ENCODE measurements at places on chromosomes 3 and 15. TPM values are rescaled to one million over a fixed set of nuclear protein-coding genes. Genes with fewer than 3 reads are reported as not detected.
A peak's percentile ranks its signal among the peaks of the same experiment; 100 is the strongest.

GRCh38 chr3:188546835-188547670, 393.1 kb downstream of the LPP start:
- no peak for DNase-seq

GRCh38 chr3:159977295-159977694, 11.3 kb upstream of the IL12A start:
- DNase-seq: no peak

DNA sequence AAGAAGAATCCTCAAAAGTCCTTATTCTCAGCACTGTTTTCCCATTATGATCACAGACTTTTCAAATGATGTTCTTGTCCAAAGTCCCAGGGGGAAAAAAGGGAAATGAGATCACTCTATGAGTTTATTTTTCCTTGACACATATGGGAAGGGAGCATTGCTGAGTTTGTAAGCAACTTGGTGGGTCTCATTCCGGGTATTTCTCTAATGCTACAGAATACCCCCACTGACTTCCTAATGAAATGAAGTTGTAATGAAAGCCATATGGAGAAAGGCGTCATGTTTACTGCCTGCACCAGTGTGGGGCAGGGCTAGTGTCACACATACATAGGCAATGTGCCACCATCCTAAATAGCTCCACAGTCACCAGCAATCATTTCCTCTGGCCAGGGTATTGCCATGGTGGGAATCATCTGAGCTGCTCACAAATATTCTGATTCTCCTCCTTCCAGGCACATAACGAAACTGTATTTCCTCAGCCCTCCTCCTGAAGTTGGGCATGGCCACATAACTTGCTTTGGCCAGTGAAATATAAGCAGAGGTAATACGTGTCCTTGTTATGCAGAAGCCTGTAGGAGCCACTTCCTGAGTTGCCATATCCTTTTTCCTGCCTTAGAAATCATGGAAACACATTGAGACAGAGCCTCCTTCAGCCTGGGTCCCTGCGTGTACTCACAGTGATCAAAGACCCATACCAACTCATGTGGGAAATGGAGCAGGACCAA, 41.0 kb upstream of the C15orf61 start:
- DNase-seq: no peak

DNA sequence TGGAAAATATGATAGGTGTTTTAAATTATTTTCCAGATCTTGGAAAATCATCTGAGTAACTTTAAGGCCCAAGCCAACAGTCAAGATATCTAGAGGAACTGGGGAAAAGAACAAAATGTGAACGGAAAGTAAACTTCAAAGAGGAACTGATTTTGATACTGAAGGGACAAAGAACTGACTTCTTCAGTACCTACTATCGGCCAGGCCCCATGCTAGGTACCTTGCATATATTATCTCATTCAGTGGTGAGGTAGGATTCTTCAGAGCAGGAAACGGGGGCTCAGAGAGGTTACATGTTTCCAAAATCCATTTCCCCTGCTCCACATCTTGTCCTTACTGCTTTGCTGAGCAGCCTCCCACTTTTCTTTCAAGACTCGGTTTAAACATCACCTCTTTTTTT, 9.8 kb upstream of the ZNF710 start:
- DNase-seq: no peak

DNA sequence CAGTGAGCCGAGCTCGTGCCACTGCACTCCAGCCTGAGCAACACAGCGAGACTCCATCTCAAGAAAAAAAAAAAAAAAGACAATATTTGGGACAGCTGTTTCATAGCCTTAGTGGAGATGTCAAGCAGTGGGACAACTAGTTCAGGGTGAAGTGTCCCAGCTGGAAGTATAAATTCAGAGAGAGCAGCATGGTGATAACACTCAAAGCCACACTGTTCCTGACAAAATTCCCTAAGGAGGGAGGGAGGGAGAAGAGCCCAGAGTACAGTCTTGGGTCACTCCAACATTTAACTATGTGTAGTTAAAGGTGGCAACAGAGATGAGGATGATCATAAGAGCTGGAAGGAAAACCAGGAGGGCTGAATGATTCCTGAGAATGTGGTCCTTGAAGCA, 21.1 kb upstream of the IP6K2 start:
- DNase-seq: no peak

GRCh38 chr3:125032100-125032643, 23.6 kb downstream of the HEG1 start:
- DNase-seq: peak; percentile 87

DNA sequence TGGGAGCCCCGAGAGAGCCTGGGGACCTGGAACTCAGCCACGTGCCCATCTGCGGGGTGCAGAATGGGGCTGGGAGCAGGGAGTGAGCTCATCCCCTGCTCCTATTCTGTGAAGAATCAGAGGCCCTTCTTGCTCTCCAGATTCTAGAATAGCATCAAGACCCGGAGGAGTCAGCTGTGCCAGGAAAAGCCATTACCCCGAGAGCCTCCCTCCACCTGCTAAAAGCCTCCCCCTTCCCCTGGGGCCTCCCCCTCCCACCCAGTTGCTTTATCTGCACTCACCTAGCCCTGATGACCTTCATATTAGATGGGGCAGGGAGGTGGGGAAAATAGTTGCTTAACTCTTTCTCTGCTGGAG, 23.1 kb downstream of the CCDC33 start:
- no peak for DNase-seq

DNA sequence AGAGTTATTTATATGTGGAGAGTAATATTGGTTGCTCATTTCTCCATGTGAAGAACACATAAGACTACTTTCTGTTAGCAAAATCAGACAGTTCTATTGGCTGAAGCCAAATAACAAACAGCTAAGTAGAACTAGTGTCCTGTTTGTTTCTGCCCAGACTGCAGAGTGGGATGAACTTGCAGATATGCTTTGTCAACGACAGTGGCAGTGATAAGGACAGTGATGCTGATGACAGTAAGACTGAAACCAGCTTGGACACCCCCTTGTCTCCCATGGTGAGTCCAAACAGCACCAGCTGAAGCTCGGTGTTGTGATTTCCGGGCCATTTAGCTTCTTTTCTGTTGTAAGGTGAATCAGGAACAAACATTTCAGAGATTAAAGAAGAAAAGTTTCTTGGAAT, 102.6 kb upstream of the IL12A start:
- DNase-seq: no peak

DNA sequence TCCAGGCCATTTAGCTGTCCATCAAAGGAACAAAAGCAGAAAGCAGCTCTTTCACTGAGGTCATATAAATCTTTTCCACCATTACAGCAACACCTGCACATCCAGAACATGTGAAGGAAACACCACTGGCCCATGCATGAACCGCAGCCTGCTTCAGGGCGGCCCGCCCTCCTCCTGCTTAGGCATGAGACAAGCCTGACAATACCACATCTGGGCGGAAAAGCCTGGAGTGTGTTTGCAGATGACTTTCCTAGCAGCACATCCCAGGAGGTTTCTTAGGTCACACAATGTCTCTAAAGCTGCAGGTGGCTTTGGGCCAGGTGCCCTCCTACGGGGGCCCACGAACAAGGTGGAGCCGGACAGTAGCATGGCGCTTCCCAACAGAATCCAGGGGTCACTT, 19.6 kb downstream of the CYFIP1 start:
- no peak for DNase-seq

- no peak for DNase-seq
Observed at GRCh38 chr3:38966811-38967692, 84.7 kb downstream of the SCN11A start.

- no peak for DNase-seq
Observed at GRCh38 chr3:157543501-157544035, 40.4 kb upstream of the VEPH1 start.

GRCh38 chr3:24476871-24477656, 17.6 kb downstream of the THRB start:
- DNase-seq: no peak

DNA sequence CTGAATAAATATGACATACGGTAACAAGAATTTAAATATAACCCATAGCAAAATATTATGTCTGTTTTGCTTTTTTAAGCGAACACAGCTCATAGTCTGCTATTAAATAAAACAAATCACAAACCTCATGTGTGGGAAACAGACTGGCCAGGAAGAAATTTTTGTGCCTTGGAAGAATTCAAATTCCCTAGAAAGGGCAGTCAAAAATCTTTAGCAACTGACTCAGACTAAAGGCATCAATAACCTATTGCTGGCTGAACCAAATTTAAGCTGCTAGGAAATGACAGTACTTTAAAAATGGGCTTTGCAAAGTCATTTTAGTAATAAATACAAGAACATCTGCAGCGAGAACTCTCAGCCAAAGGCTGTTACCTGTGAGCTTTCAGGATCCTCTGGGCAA, 151.4 kb downstream of the PLD1 start:
- no peak for DNase-seq

DNA sequence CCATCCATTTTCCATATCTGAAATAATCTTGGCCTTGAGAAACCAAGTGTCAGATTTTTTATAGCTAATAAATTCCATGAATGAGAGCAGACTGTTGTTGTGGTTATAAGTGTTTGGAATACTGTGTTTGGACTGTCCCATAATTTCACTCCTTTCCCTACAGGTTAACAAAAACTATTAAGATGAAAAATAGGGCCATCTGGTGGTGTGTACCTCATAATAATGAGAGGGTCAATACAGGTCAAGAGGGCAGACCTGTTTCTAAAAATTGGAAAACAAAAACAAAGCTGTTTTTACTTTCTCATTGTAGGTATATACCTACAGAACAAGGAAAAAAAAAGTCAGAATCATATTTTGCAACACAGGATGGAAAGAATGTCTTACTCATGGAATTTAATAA, 553.8 kb upstream of the SGO1 start:
- no peak for DNase-seq

DNA sequence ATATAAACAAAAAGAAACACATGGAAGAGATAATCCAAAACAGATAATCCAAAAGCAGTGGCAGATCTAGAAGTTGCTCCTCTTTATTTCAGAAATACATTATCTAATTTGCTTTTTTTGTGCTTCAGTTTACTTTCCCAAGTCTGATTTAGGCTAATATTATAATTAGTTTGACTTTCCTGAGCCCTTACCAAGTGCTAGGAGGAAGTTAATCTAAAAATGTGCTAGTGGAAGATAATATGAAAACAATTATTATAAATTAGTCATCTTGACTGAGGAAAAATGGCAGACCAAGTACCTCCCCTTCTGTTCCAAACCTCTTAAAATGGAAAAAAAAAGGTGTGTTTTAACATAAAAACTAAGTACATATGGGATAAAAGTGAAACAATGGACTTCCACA, 17.5 kb downstream of the SLC9A9 start:
- DNase-seq: no peak

GRCh38 chr3:94269763-94270162, 206.9 kb downstream of the NSUN3 start:
- DNase-seq: no peak

GRCh38 chr3:196232154-196232881, 16.0 kb downstream of the SLC51A start:
- no peak for DNase-seq

GRCh38 chr3:139236336-139236735, 107.5 kb upstream of the MRPS22 start:
- DNase-seq: no peak

DNA sequence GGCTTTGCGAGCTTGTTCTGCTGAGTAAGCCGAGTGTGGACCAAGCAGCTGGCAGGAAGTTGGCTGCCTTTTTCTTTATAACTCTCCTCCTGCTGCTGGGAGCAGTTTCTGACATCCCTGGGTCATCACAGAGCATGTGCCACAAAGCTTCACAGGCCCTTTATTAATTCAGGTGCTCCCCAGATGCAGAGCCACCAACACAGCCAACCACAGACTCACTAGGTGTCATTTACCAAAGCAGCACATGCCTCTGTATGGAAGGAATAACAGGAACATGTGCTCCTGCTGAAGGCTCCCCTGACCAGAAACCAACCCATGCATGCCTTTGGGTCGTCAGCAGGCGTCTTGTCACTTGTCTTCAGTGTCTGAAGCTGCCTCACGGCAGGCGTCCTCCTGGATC, 152.5 kb downstream of the ADAMTS17 start:
- DNase-seq: no peak

- no peak for DNase-seq
Observed at GRCh38 chr15:89528757-89529352, 32.5 kb upstream of the RHCG start.

DNA sequence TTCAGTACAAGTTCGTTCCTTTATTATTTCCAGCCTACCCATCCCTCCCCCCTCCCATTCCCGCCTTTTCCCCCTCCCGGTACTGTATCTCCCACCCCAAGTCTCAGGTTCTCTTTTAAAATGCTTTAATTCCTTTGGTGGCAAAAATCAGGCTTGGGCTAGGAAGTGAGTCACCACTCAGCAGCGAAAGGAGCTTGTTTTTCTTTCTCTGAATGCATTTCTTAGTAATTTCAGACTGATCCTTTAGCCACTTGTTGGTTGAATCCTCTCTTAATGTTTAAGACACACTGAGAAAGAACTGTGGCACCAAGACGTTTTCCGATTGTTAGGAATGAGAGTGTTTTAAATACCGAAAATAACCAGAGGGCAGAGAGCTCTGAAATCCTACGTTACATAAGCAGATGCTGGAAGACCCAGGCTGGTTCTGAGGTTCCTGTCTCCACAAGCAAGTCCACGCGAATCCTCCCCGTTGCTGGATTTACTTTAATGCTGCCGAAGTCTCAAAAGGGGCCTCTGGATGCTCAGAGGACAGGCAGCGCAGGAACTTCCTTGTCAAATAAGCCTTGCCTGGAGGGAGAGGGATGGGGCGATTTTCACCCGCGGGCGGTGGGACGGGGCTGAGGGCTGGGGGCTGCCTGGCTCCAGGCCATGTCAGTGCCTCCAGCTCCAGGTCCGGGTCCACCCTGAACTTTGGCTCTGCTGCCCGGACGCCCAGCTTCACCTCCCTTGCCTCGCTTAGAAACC, 854 bp upstream of the COL8A1 start:
- no peak for DNase-seq

- DNase-seq: no peak
Observed at GRCh38 chr15:74453925-74454763, 6.8 kb downstream of the UBL7 start.

- DNase-seq: no peak
Observed at GRCh38 chr3:49470714-49471420, 800 bp downstream of the DAG1 start.

GRCh38 chr3:65732051-65732935, 306.4 kb downstream of the MAGI1 start:
- peak; percentile 18 for DNase-seq

- no peak for DNase-seq
Observed at GRCh38 chr15:48538941-48539340, 106.6 kb downstream of the FBN1 start.

GRCh38 chr3:8200996-8201395, 300.6 kb upstream of the LMCD1 start:
- no peak for DNase-seq

GRCh38 chr15:94145046-94145445, 86.3 kb upstream of the MCTP2 start:
- no peak for DNase-seq

GPR62 gene
- total RNA-seq: not detected

SCAANT1 gene
- total RNA-seq: not detected

RHCG gene
- total RNA-seq: 0.07 TPM

LRRC49 gene
- 18.0 TPM for total RNA-seq

NLGN1 gene
- 1.4 TPM for total RNA-seq

MAGEL2 gene
- 0.07 TPM for total RNA-seq

SPINK8 gene
- not detected for total RNA-seq

SPATA16 gene
- not detected for total RNA-seq

ITGA11 gene
- total RNA-seq: 1.6 TPM

SAMD7 gene
- total RNA-seq: not detected

CYP1A2 gene
- not detected for total RNA-seq

ARHGAP11A gene
- total RNA-seq: 35.5 TPM

All from epithelial cell of proximal tubule (primary cell).